ENCODE measurements at places on chromosomes 16 and 17.

GRCh38 chr17:37770631-37771518 is 26.0 kb upstream of the HNF1B start:
- peak; percentile 17 for DNase-seq

DNA sequence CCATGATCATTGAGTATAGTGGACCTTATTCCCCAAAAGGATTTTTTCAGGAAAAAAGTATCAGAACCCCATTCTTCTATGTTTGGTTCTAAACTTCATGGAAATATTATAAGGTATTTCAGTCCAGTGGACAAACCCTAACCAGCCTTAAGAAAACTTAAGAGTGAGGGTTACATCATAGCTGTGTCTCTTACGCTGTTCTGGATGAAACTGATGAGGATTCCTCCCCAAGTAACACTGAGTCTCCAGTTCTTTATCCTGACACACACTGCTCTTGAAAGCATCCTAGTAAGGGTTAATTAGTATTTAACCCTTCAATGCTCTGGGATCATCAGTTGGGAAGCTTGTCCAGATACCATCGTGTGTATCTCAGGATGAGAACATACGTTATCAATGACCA is 5.0 kb downstream of the LYRM1 start:
- DNase-seq = no peak

DNA sequence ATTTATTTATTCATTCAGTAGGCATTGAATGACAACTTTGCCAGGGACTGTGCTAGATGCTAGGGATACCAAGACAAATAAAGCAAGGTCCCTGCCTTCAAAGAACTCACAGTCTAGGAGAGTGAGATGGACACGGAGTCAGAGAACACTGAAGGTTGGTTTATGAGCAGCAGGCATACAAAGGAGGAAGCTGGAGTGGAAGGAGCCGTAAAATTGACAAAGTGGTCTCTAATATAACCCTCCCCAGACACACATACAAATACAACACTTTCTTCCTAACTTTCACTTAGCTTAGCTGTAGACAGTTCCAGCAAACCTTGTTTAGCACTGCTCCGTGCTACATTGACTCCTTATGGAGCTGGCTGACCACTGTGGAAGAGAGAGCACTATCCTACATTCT is 229.7 kb downstream of the IRX3 start:
- no peak for DNase-seq

- no peak for DNase-seq
Observed at GRCh38 chr17:1896243-1897104, 66.7 kb downstream of the RPA1 start.

GRCh38 chr17:42853004-42853403 is 2.0 kb downstream of the AOC3 start:
- DNase-seq = no peak

DNA sequence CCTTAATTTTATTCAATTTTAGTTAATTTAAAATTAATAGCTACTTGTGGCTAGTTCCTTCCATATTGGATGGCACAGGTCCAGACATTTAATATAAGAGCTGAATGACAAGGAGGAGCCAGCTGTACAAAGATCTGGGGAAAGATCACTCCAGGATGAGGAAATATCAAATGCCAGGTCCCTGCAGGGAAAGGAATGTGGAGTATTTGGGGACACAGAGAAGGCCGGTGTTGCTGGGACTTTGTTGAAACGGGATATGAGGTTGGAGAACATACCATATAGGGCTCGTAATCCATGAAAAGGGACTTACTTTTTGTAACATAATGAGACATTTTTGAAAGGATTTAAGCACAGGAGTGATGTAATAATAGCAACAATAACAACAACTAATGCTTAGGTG is 426.8 kb downstream of the HS3ST4 start:
- no peak for DNase-seq

- no peak for DNase-seq
Observed at GRCh38 chr17:7011942-7012254, 526 bp upstream of the RNASEK start.

GRCh38 chr16:12758031-12758669 is 45.5 kb downstream of the CPPED1 start:
- DNase-seq = no peak

DNA sequence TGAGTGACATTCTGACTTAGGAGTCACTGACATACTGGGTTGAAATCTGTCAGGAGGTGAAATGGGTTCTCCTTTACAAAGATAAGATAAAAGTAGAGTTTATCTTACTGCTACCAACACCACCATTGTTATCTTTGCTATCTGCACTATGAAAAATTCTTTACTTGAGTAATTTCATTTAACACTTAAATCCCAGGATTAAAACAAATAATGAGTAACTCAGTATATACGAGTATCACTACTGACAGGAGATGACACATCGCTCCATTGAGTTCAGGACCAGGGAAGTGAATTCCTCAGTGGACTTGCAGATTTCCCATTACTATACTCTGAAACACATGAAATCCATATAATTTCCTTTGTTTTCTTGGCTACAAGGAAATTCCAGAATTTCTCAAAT is 242.1 kb upstream of the NLRP1 start:
- DNase-seq = no peak

DNA sequence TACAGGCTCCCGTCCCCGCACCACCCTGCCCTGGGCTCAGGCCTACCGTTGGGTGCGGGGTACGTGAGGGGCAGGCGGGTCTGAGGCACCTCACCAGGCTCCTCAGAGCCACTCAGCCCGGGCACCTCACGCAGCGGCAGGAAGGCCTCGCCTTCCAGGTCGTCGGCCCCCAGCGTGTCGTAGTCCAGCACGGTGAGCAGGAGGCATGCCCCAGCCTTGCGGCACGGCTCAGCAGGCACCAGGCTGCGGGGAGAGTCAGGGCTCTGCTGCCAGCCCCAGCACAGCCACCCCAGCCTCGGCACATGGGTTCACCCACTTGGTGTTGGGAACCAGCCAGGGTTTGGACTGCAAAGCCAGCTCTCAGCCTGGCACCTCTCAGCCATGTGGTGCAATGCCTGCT is 15.5 kb downstream of the UNC13D start:
- no peak for DNase-seq

GRCh38 chr17:82397449-82398335 is 20.5 kb upstream of the HEXD start:
- DNase-seq = no peak

DNA sequence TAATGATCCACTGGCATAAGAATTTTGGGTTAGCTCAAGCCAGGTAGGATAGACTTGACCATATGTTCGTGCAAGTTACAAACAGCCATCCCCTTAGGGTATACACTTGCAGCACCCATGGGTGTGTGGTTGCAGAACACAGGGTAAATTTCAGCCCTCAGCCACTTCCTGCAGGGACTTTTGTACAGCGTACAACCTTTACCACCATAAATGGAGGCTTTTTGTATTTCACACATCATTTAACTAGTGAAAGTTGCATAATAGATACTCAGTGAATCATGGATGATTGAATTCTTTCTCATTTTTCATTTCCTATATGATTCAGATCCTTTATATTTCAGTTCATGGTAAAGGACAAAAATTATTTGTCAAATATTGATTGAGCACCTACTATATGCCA is 473.9 kb downstream of the CDH13 start:
- DNase-seq = no peak

- DNase-seq = no peak
Observed at GRCh38 chr16:50808929-50809538, 67.1 kb downstream of the CYLD start.

DNA sequence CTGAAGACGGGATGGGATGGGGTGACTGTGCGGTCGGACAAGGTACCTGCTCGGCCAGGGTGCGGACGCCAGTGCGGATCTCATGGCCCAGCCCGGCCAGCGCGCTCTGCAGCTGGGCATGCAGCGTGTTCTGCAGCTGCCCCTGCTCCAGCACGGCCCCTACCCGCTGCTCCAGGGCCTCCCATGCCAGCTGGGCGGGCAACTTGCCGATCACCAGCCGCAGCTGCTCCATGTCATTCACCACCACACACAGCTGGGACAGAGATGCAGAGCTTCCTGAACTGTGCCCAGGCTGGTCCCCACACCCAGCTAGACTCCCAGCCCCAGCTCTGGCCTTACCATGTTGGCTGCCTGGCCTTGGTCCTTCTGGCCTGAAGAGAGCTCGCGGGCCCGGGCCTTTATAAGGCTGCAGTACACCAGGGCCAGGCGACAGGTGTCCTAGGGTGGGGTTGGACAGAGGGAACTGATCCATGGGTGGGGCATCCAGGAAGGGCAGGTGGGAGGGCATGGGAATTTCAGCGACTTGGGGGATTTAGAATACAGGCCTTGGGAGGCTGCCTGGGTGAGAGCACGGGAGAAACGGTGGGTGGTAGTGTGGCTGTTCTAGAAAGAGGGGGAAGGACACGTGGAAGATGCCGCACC is 9.8 kb downstream of the UNC13D start:
- DNase-seq = no peak

GRCh38 chr17:4735876-4736651 is 3.6 kb upstream of the ZMYND15 start:
- DNase-seq = no peak

GRCh38 chr17:48244121-48244711 is 136.7 kb downstream of the SNX11 start:
- no peak for DNase-seq

DNA sequence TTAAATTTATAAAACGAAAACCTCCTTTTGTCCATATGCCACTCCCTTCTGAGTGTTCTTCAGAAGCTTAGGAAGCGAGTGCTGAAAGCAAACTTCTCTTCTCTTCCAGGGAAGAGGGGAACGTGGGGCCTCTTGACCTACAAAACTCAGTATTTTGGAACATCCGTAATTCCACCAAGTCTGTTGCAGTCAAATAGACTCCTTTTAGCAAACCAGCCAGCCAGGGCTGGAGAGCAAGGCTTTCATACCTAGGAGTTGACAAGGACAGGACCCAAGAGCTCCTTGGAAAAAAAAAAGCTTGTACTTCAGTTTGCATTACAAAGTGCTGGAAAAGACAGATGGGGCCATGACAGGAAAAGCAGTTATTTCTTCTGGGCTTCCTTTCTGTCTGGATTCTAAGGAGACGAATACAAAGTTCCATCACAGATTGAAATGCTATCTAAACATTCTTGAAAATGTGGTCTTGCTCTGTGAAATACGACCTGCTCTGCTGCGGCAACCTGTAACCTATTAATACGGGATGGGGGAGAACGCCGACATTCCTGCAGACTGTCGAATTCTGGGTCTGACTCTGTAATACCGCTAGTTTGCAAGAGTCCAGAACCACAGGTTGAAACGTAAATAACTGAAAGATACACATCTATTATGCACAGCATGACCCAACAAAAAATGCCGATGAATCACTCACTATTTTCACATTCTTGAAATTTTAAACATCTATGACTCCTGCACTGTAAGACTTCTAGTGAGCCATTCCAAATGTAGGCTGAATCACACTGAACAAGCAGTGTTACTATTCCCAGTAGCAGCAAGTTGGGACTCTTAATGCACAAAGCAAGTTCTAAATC is 20.6 kb downstream of the VPS53 start:
- DNase-seq = peak; percentile 32

GRCh38 chr16:49048557-49048956 is 233.1 kb downstream of the CBLN1 start:
- no peak for DNase-seq

- DNase-seq = no peak
Observed at GRCh38 chr16:65229191-65229662, 107.4 kb upstream of the CDH11 start.

- no peak for DNase-seq
Observed at GRCh38 chr17:81152288-81152828, 12.9 kb upstream of the PVALEF start.

DNA sequence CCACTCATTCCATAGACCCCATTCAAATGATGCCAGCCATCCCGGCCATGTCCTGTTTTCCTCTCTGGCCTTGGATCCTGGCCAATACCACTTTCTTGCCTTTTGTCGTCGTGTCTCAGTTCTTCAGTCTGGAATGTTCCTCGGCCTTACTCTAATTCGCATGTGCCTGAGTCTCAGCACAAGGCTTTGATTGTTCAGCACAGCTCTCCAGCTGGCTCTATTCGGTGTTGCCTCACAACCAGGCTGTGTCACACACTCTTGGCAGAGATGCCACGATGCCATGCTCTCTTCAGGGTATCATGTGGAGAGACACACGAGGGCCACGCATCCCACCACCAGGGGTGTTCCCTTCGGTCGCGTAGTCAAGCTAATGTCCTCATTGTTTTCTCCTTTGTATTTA is 1.8 kb upstream of the VPS4A start:
- no peak for DNase-seq

DNA sequence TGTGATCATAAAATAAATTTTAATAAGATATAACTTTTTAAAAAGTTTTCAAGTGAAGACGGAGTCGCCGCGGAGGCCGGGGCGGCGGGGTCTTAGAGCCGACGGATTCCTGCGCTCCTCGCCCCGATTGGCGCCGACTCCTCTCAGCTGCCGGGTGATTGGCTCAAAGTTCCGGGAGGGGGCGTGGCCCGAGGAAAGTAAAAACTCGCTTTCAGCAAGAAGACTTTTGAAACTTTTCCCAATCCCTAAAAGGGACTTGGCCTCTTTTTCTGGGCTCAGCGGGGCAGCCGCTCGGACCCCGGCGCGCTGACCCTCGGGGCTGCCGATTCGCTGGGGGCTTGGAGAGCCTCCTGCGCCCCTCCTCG is at the start of gene FOXC2:
FOXC2 (plus strand) TSS at position 229 of the 365 bp plus-strand sequence. CDS start 507 bp downstream, outside the sequence.
- peak; percentile 91 for DNase-seq

- DNase-seq = no peak
Observed at GRCh38 chr16:3514621-3515020, 13.8 kb downstream of the CLUAP1 start.

GRCh38 chr17:34447406-34447805 is 84.4 kb upstream of the CCL1 start:
- DNase-seq = no peak

- no peak for DNase-seq
Observed at GRCh38 chr16:2825906-2826305, 4.2 kb upstream of the ZG16B start.

GRCh38 chr16:76535-77272 is 1.3 kb upstream of the MPG start:
- no peak for DNase-seq

DNA sequence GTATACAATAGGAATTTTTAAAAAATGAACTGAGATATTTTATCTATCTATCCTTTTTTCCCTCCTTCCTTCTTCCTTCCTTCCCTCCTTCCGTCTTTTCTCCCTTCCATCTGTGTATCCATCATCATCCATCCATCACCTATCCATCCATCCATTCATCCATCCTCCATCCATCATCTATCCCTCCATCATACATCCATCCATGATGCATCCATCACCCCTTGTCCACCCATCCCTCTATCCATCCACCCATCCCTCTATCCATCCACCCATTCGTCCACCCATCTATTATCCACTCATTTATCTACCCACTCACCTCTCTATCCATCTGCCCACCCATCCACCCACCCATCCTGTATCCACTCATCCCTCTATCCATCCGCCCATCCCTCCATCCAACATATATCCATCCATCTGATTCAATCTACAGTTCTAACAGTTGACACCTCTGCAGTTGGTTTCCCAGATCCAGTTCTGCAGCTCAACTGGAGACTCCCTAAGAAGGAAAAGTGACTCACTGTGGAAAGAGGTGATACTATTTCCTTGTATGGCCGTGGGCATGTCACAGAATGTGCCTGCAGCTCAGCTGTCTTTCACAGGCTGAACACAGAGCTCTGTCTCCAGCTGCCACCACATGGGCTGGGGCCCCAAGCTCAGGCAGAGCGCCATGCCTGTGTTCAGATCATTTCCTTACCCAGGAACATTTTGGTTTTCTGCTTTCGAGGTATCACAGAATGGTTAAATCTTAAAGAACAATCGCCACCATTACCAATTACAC is 130.8 kb downstream of the XYLT1 start:
- DNase-seq = no peak

GRCh38 chr17:75869282-75870141 is 8.9 kb downstream of the TRIM47 start:
- no peak for DNase-seq

GRCh38 chr16:89277641-89278341 is 60.3 kb downstream of the ZNF778 start:
- no peak for DNase-seq

GRCh38 chr17:74998783-74999182 is 11.4 kb downstream of the CDR2L start:
- DNase-seq = no peak

All from brain pericyte (primary cell).